ENCODE measurements at places on chromosomes 6 and 20.
A peak's percentile ranks its signal among the peaks of the same experiment; 100 is the strongest.

DNA sequence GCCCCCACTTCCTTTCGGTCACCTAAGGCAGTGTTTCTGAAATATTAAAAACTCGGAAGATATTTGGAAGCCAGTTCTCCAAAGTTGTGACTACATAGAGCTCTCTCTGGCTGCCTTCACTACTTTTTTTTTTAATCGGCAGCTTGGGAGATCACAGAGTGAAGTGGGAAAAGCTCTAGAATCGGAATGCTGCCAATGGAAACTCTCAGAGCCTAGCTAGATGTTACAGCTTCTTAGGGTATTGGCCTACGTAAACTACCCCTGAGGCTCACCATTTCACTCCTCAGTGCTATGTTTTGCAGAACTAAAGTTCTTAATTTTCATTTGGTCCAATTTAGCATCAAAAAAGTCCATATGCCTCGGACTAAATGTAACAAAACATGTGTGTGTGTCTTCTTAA, 14.5 kb downstream of the SERPINB1 start:
- no peak for DNase-seq

GRCh38 chr6:126170433-126170832, 169.5 kb upstream of the CENPW start:
- no peak for DNase-seq

DNA sequence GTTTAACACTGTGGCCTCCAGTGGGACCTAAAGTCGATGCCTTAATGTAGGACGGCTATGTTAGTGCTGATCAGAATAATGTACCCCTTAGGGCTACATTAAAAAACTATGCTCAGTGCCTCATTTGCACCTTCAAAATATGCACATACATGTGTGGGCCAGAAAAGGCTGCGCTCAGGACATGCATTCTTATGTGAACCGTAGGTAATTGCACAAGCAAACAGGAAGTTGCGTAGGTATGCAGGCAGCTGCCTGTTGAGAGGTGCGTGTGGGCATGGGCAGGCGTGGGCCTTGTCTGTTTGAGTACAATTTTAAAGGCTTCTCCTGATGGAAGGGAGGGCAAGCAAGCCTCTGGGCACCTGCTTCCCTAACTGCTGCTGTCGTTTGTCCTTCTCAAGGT, 116.2 kb upstream of the JAG1 start:
- DNase-seq, result no peak

DNA sequence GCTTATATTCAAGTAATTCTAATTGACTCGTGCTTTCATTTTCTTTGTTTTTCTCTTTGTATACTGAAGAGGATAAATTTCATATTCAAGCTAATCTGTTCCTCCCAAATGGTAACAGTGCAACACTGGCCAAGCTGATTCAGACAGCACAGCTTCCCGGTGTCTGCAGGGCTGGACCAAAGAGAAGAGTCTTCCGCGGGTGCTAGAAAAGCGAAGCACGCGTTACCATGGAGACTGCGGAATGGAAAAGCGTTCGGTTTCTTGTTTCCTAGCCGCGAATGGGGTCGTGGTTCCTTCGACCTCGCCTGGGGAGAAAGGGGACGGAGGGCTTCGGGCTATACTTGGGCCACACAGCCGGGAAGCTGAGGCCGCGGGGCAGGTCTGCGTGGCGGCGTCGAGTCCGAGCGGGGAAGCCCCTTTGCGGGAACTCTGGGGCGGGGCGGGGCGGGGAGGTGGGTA, 6.2 kb upstream of the ZNF311 start:
- peak; percentile 62 for DNase-seq
